ENCODE measurements at places on chromosomes 16 and 17.

- no peak for DNase-seq
Observed at GRCh38 chr17:47797797-47798196, 23.8 kb downstream of the OSBPL7 start.

DNA sequence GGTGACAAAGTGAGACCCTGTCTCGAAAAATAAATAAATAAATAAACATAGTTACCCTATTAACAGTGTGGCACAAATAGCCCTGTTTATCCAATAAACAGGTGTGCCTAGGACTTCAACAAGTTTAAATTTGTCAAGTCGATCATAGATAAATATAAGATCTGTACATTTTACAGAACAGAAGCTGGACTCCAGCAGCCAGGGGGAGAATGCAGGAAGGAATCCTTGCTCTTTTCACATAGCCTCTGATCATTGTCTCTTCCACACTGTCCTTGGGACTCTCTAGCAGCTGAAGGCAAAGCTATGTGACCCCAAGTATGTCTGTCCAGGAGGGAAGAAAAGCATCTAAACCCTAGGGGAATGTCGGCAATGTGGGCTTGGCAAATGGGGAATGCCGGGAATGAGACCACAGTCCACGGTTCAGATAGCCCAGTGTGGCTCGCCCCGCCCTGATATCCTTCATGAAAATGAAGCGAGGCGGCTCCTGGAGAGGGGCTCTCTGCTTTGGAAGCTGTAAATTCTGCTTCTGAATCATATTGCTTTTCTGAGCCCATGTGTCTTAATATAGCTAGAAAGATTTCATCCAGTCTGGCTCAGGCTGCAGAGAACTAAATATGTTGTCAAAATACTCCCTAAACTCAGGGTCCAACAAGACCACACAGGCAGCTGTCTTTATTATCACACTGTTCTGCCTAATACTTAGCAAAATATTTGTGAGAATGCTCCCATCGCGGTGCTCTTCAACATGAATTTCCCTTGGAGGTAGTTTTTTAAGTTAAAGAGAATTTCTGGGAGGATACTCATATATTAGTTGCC lies 24.9 kb upstream of the GRB2 start:
- peak; percentile 80 for DNase-seq

DNA sequence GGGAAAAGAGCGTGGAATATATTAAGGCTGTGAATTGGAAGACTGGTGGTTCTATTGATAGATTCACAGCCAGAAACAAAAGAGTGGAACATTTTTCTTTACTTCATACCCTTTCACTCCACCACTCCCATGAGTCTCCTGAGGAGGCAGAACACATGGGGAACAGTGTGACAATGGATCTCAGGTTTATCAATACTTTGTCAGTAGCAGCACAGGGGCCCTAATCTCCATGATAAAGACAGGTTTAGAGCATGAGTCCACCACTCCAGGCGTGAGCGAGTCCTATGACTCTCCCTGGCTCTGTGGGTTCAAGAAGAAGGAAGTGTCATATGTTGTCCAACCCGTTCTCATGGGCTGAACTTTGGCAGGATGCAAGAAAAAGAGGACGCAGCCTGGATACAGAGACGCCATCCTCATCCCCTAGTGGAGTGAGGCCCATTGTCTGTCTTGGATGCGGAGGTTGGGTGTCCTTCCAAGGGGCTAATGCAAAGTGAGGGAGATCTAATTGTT lies 361.2 kb downstream of the TMEM114 start:
- no peak for DNase-seq

GRCh38 chr17:81906476-81907218 lies 4.6 kb downstream of the PCYT2 start:
- no peak for DNase-seq

DNA sequence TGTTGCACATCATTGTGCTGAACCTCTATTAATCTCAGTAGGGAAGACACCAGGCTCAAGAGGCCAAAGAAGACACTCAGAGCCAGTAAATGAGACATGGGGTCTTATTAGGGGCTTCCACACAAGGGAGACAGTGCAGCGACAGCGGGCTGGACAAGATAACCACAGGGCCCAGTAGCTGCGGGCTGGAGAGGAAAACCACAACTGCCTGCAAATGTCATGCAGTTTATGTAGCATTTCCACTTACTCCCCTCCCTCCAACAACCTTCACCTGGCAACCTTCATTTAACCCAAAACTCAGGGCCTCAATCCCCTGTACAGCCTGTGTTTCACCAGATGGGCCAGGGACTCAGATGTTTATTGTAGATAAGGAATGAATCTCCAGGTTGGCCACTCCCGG lies 185.6 kb downstream of the UTP18 start:
- DNase-seq: no peak

DNA sequence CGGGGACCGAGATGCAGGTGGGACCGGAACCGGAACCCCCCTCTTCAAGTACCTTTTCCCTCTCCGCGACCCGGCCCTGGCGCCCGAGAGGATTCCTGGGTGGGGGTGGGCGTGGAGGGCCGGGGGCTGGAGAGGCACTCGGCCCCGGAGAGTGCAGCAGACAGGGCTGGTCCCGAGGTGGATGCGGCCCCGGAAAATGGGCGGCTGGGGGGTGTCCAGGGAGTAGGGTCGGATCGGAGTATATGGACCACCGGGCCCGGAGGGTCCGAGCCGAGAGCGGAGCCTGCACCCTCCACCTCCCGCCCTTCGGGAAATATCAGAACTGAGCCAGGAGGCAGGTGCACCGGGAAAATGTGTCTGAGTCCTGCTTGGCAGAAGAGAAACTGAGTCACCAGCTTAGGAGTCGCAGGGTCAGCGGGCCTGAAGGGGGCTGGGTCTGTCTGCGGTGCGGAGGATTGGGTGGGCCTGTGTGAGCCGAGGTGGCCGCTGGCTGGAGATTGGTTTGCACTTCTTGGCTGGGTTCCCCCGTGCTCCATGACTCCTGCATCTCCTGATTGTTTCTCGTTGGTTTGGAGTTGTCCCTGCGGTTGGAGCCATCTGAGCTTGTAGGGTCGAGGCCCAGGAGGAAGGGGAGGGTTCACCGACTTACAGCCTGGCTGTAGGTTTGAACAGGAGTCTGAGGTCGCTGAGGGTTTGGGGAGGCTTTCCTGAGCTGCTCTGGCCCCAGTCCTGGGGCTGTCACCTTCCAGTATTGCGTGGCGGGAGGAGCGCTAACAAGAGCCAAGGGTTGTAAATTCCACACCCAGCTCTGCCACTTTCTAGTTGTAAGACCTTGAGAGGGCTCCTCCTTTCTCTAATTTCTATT lies 518 bp downstream of the SH2B1 start:
- peak; percentile 76 for DNase-seq

DNA sequence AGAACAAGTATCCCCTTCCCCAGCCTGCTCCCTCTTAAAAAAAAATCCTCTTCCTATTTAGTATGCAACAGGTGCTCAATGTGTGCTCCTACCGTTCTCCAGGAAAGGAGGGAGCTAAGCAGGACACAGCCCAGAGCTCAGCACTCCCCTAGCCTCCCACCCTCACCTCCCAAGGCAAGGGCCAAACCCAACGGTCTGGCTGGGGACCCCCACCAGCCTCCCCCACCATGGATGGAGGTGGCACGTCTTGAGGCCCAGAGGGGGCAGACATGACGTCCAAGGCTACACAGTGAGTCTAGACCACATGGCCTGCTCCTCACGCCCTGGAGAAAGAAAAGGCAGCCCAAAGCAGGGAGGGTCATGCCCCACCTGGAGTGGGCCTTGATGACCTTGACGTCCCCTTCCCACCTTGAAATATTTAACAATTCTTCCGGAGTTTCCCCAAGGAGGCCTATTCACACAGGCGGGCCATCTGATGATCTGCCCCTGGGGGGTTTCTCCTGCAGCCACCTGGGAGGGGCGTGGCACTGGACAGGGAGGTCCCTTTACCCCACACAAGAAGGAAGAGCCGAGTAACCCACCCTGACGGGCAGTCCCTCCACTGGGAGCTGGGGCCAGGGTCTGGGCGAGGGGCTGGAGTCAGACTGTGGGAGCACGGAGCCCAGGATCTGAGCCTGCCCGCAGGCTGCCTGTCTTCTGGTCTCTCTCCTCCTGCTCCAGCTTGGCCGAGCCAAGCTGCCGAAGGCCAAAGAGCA lies 89.4 kb upstream of the CBX4 start:
- no peak for DNase-seq

DNA sequence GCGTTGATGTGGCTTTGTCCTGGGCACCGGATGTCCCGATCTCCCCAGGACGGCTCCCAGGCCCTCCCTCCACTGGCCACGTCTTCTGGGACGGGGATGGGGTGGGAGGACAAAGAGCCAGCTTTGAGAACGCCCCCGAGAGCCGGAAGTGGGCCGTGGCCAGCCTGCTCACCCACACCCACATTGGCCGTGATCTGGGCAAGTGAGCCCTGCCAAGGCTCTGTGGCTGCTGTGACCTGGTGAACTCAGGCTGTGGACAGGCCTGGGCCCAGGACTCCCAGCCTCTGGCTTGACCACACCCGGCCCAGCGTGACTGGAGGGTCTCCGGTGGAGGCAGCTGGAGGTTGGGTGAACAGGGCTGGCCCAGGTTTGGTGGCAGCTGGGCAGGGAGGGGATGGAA lies 3.3 kb downstream of the CDH15 start:
- no peak for DNase-seq

DNA sequence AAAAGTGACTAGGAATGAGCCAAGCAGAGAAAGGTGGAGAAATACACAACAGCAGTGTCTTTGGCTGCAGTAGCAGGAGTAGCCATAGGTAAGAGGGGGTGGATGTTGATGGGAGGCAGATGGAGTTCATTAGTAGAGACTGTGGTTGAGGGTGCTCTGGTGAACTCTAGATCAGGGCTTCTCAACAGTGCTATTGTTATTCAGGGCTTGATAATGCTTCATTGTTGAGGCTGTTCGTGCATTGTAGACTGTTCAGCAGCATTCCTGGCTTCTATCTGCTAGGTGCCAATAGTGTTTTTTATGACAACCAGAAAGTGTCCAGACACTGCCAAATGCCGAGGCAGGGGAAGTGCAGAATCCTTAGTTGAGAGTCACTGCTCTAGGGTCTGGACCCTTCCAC lies 3.6 kb downstream of the ALKBH5 start:
- DNase-seq: peak; percentile 15

GRCh38 chr16:71351558-71351901 lies 7.0 kb upstream of the CALB2 start:
- no peak for DNase-seq

- peak; percentile 38 for DNase-seq
Observed at GRCh38 chr17:73586921-73587602, 57.2 kb downstream of the SDK2 start.

GRCh38 chr17:56231693-56232092 lies 78.4 kb downstream of the ANKFN1 start:
- no peak for DNase-seq

DNA sequence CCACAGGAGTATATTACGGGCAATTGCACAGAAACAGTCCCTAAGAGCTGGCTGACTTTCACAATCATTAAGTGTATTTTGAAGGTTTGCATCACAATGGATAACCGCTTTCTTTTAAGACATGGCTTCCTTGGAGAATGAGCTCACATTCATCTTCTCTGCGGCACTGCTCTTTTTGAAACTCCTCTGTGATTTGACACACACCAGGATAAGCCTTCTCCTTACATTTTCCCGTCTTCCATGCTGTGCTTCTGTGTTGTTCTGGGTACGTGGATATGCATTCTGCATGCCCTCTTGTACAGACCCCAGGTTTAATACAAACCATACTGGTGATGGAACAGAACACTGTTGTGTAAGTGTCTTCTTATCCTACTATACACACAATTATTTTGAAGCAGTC lies 89.5 kb upstream of the METRNL start:
- no peak for DNase-seq

DNA sequence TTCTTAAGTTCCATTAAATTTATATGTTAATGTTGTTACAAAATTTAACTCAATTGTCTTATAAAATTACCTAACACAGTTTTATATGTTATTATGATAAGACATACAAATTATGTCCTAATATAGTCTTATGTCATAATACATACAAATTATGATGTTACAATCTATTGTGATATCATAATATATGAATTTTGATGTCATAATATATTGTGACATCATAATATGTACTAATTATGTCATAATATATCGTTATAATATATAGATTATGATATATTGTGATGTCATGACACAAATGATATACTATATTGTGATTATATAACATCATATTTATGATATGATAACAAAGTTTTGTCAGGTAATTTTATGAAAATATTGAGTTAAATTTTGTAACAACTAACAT lies 1789.6 kb downstream of the TP53TG3F start:
- no peak for DNase-seq

DNA sequence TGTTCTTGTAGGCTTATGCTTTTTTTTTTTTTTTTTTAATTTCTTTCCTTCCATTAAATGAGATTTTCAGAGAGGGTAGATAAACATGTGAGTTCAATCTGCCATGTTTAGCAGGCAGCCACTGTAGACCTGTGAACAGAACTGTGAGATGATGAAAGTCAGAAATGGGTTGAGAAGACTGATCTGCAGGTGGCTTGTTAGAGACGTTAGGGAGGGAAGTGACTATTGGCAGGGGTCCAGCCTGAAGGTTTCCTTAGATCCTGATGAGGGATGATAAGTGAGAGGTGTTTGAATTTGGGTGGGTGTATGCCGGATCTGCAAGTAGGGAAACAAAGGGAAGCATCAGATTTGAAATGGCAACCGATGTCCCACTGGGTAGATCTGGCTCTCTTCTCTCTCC lies 157.8 kb downstream of the HS3ST3B1 start:
- no peak for DNase-seq

DNA sequence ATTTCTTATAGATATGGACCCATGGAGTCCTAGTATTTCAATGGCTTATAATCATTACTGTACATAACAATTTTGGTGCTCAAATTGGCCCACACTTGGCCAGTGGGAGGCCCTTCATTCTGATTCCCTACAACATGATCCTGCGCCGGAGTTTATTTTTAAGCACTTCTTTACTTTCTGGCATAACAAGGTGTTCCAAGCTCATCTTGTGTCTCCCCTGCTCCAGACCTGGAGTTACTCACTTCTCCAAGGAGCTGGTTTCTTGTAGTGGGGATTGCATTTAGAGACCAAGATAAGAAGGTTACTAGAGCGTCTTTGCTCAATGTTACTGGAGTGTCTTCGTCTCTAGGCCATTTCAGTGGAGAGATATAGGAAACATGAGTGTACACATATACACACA lies 87.9 kb downstream of the MSI2 start:
- DNase-seq: no peak

DNA sequence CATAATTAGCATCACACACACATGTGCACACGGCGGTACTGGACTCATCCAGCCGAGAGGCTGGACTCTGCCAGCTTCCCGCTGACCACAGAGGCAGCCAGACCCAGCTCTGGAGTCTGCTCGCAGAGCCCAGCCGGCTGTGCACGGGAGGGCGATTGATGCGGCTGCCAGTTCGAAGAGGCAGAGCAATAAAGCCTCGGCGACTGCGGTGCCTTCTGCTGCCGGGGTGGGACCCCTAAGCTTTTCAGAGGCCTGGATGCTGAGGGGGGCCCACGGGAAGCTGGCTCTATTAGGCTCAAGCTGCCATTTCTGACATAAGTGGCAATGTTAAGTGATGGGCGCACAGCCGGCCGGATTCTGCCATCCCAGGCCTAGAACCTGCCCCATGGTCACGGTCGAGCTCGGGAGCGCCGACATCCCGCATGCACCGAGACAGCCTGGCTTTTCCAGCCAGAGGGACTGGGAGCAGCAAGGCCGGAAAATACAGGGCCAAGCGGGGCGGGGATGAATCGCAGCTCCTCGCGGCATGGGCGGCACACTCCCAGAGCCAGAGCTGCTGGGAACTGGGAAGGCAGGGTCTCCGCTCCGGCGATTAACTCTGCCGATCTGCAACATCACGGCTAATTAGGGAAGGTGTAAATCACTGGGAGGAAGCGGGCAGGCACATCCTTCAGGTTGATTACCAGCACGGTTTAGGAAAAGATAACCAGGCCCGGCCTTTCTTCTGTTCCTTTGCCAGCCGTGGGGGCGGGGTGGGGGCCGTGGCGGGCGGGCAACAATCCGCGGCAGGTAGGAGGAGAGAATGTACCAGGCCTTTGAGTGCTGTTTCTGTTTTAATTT lies 57.7 kb downstream of the TBC1D16 start:
- DNase-seq: no peak
